ENCODE measurements at places on chromosomes 5 and 9.
A peak's percentile ranks its signal among the peaks of the same experiment; 100 is the strongest.

- no peak for DNase-seq
Observed at GRCh38 chr9:98010445-98010844, 27.3 kb downstream of the ANP32B start.

GRCh38 chr5:51377151-51378060, 5.8 kb upstream of the ISL1 start:
- no peak for DNase-seq

GRCh38 chr5:760363-761058, 24.0 kb downstream of the ZDHHC11B start:
- no peak for DNase-seq

DNA sequence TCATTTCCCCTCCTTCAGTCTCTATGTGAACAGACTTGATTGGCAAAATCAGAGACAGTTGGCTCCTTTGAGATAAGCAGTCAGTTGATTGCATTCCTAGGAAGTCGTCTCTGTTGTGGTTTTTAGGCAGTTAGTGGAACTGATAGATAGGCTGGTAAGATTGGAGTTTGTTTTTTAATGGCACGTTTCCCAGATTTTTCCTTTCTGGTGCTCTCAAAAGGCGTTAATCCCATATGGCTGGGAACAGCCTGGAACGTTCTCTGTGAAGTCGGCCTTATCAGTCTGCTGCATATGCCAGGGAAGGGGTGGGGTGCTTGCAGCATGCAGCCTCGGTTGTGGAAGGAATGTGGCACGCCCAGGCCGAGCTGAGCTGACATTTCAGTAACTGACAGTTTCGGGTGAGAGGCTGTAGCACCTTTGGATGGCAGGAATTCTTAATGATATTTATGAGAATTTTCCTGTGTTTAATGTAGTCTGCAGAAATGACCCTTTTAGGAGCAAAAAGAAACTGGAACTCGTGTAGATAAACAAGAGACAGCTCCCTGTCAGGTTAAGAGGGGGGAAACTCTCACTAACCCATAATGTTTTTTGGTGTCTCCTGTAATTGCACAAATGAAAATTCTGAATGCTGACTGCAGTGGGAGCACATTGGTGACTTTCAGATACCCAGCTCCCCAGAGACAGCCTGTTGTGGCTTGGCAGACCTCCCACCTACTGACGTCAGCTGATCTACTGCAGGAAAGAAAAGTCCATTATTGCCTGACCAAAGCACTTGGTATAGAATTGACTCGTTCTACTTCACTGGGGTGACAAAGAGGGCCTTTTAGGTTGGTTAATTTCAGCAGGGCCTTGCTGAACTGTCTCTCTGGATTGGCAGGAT, 6.3 kb downstream of the SPTAN1 start:
- peak; percentile 54 for DNase-seq
